ENCODE measurements at places on chromosomes 6 and 20. TPM values are rescaled to one million over a fixed set of nuclear protein-coding genes. Genes with fewer than 3 reads are reported as not detected.

KPNA5 gene
- total RNA-seq = 15.4 TPM

PBOV1 gene
- not detected for total RNA-seq

RNF182 gene
- 1.3 TPM for total RNA-seq

LTB gene
- total RNA-seq = 0.70 TPM

CRYBG1 gene
- total RNA-seq = under 0.01 TPM

CCN6 gene
- total RNA-seq = not detected

CGA gene
- 0.53 TPM for total RNA-seq

SLC17A1 gene
- total RNA-seq = not detected

DNA sequence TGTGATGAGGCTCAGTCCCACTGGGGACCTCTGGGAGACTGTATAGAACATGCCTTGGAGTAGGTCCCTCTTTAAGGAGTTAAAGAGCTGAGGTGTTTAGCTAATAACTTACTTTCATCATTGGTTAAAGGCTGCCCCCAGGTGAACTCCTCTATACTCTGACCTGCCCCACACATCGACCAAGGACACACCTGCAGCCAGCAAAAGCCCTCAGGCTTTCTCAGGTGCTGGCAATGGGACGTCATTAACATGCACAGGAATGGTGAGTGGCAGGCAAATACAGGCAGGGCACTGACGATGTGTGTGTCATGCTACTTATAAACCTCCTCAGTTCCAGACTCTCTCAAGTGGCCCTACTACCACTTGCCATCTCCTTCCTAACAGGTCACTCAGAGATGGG, 366.4 kb downstream of the KIF16B start:
- DNase-seq = no peak

DNA sequence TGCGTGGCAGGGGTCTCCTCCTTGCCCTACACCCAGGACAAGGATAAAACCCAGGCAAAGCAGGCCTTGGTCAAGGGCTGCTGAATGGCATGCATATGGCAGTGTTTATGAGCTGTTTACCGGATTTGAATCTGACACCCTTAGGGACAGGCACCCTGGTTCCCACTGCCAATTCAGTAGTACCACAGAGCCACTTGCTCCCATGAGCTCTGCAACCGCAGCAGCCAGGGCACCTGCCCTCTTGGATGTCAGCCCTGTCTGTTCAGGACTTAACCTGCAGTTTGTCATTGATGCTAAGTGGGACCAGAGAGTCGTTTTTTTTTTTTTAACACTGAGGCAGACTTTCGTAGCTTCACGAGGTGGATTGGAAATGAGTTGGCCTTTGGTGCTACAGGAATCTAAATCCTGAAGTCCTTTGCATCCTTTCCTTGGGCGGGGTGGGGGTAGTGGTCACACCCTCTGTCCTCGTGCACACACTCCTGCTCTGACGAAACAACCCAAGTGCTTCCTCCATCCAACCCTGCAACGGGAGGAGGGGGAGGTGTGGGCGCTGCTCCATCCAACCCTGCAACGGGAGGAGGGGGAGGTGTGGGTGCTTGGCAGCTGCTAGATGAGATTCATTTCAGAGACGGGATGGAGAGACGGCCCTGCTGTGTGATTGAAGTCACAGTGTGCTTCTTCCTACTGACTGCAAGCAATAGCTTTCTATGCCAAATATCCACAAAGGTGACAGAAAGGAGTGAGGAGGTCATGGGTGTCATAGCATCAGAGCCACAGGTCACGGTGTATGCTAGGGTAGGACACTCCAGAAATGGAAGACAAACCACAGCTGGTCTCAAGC, 166.5 kb downstream of the SMOC2 start:
- no peak for DNase-seq

- no peak for DNase-seq
These were observed 69.8 kb upstream of the CCN6 start for GRCh38 chr6:111984081-111984480.

- no peak for DNase-seq
These were observed 56.9 kb downstream of the CD164 start for GRCh38 chr6:109325400-109325801.

DNA sequence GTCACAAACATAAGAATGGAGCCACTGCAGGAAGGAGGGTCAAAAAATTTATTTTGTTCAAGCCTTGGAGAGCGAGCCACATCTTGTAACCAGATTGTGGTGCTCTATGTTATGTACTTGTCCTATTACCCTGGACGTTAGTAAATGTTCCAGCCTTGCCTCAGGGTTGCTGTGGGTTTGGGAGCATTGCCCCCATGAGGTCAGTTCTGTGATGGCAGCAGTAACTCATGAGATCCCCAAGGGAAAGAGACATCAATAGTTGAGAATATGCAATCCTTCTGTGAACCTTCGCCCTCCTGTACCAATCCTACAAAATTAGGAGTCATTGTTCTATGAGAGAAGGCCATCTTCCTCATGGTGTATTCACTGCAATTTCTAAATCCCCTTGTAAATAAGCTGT, 16.4 kb upstream of the CFAP206 start:
- DNase-seq = peak; percentile 52

DNA sequence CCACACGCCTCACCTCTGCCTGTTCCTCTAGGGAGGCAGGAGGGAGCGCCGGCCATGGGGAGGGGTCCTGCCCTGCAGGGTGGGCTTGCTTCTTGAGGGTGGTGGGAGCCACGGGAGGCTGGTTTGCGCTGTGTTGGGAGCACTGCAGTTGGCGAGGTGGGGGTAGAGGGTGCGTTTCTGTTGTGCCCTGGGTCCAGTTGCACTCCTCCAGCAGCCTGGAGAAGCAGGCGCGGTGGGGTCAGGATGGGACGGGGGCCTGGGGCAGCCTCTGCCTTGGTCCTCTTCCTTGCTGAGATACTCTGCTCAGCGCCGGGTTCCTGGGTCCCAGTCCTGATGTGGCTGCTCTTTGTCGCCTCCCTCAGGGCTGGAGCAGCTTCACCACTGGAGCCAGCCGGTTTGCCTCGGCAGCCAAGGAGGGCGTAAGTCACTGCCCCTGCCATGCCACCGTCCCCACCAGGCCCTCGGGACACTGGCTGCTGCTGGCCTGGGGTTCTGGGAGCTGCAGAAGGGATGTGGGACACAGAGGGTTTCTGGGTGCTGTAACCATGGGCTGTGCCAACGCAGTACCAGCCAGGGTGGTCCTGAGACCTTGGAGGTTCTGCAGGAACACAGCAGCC, 8.4 kb downstream of the ARFGAP1 start:
- no peak for DNase-seq

- no peak for DNase-seq
These were observed at the start of gene TRIM10 for GRCh38 chr6:30160785-30161531. Gene TRIM10 (minus strand): TSS chr6:30161211. CDS start chr6:30160858, 353 bp downstream.

- DNase-seq = no peak
These were observed 88.3 kb downstream of the DLL1 start for GRCh38 chr6:170202416-170203135.

GRCh38 chr20:51014797-51015722, 7.8 kb downstream of the KCNG1 start:
- peak; percentile 76 for DNase-seq

DNA sequence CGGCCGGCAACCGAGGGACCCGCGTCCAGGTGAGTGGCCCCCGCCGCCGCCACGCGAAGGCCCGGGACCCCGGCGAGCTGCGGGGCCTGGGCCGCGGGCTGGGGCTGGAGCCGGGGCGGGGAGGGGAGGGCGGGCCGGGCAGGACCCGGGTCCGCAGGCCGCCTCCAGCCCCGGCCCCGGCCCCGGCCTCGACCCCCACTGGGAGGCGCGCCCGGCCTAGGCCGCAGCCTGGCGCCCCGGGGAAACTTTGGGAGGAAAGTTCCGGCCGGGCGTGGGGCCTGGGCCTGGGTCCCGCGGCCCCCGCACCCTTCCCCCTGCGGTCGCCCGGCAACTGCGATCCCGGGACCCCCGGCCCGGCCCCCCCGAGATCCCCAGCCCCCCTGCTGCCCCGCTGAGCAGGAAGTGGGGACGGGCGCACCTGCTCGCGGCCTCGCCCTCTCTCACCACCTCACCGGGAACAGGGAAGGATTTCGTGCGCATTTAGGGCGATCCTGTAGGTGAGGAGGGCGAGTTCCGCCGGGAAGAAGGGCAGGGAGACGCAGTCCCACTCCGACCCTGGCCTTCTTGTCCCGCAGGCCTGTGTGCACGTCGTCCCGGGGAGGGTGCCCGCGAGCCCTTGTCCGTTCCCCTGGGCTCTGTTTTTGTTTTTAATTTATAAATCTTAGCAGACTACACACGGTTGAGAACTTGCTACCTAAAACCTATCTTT, 402 bp downstream of the OSBPL2 start:
- DNase-seq = no peak

DNA sequence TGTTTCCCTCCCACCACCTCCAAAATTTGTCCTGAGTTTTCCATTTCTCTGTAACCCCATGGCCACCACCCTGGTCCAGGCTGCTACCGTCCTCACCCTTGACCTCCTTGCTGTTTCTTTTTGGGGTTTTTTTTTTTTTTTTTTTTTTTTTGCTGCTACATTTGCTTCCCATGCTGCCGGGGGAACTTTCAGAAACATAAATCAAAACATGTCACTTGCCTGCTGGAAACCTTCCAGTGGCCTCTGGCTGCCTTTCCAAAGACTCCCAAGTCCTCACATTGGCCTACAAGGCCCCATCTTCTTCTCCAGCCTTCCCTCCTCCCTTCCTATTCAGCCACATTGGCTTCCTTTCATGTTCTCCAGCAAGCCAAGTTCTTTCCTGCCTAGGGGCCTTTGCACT, 50.4 kb upstream of the PTGIS start:
- no peak for DNase-seq

- DNase-seq = no peak
These were observed 37.0 kb downstream of the PEX7 start for GRCh38 chr6:136859430-136859829.

DNA sequence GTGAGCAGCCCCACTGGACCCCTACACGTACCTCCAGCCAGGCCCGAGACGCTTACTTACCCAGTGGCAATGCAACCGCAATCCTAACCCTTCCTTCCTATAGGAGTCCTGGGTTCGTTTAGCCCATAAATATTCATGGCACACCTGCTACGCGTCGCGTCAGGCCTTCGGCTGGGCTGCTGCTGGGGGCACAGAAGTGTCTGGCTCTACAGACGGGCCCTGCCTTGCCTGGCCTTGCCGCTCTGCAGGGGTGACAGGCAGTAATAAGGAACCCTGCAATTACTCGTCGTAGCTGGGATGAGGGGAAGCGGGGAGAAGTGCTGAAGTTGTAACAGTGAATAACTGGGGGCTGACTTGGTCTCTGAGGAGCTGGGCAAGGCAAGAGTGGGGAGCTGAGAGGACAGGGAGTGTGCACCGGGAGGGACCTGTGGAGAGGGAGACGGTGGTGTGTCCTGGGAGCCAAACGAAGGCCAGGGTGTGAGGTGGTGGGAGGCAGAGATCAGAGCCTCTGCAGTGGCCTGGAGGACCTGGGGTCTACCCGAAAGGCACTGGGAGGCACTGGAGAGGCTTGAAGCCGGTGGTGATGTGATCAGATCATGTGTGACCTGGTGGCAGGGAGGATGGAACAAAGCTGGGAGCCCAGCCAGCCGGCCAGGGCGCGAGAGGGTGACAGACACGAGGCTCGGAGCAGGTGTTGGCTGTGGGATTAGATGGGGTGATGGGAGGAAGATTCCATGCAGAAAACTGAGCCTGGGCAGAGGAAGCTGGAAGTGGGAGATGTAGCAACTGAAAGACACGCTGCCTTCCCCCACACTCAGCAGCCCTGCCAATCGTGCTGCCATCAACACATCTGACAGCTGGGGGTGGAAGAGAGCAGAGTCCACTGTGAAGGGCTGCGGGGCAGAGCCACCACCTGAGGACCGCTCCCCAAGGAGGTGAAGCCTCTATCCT, 36.4 kb downstream of the PSMG4 start:
- DNase-seq = no peak

DNA sequence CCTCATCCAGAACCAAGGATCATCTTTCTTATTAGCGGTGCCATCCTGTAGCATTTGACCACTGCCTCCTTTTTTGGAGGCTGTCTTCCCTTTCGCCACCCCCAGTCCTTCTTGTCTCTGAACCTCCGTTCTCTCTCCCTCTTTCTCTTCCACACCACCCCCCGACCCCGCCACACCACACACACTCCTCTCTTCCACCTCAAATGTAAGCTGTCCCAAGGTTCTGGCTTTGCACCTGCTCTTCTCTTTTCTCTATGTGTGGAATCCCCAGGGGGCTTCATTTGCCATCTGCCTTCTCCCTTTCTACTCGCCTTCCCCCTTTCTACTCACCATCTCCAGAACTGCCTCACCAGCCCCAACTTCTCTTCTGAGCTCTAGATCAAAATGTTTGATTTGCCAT, 111.3 kb upstream of the CDYL start:
- DNase-seq = no peak

- DNase-seq = peak; percentile 24
These were observed 39.2 kb downstream of the LIN28B start for GRCh38 chr6:104995989-104996617.

- DNase-seq = no peak
These were observed 28.4 kb upstream of the PTPN1 start for GRCh38 chr20:50481741-50482140.

- DNase-seq = peak; percentile 85
These were observed 247.0 kb downstream of the ATXN1 start for GRCh38 chr6:16514249-16514648.

Measured in cardiac muscle cell (in vitro differentiated cells and primary cell).